ENCODE measurements at places on chromosomes 3 and 15.
A peak's percentile ranks its signal among the peaks of the same experiment; 100 is the strongest.

DNA sequence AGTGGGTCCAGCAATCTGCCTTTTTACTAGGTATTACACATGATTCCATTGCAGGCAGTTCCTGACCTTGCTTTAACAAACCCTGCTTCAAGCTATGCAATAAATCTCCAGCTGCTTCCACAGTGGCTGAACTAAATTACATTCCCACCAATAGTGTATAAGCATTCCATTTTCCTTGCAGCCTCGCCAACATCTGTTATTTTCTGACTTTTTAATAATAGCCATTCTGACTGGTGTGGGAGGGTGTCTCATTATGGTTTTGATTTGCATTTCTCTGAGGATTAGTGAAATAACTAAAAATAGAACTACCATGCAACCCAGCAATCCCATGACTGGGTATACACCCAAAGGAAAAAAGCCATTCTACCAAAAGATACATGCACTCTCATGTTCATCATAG, 36.4 kb upstream of the DNAJC13 start:
- DNase-seq = peak; percentile 17

- DNase-seq = no peak
These were observed 267.7 kb downstream of the CHL1 start for GRCh38 chr3:464255-464654.

DNA sequence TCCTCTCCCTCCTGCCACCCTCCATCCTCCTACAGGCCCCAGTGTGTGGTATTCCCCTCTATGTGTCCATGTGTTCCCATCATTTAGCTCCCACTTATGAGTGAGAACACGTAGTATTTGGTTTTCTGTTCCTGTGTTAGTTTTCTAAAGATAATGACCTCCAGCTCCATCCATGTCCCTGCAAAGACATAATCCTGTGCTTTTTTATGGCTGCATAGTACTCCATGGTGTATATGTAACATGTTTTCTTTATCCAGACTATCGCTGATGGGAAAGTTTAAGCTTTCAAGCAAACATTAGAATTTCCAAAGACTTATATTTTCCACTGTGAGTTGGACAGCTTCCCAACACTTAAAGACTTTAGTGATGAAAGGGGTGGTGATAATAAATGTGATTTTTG, 105.9 kb upstream of the PIAS1 start:
- no peak for DNase-seq

- peak; percentile 96 for DNase-seq
These were observed 1.2 kb downstream of the RAB43 start for GRCh38 chr3:129120254-129121004.
